ENCODE measurements at places on chromosomes 1 and 21. TPM values are rescaled to one million over a fixed set of nuclear protein-coding genes. Genes with fewer than 3 reads are reported as not detected.

The KCNA3 gene
- 0.09 TPM for total RNA-seq

The LCE3D gene
- total RNA-seq = not detected

The PTGER3 gene
- total RNA-seq = 1.1 TPM

The OR2AJ1 gene
- not detected for total RNA-seq

The LRIG2 gene
- 13.6 TPM for total RNA-seq

The FCRL4 gene
- total RNA-seq = 0.48 TPM

The LRRC71 gene
- total RNA-seq = not detected

The DIRAS3 gene
- total RNA-seq = 0.52 TPM

The AVPR1B gene
- not detected for total RNA-seq

The SH2D1B gene
- total RNA-seq = not detected

The KCNT2 gene
- total RNA-seq = 5.9 TPM

The CFHR1 gene
- 0.23 TPM for total RNA-seq

The TARDBP gene
- 140 TPM for total RNA-seq

The GUCA2A gene
- total RNA-seq = not detected

The SYT2 gene
- total RNA-seq = 0.27 TPM

The KRTAP21-2 gene
- total RNA-seq = not detected

The KIAA1614 gene
- total RNA-seq = 0.96 TPM

The ATP5PB gene
- total RNA-seq = 214 TPM

The AMPD1 gene
- not detected for total RNA-seq

The INSRR gene
- total RNA-seq = not detected

The ADORA1 gene
- total RNA-seq = 5.7 TPM

The RNU1-3 gene
- total RNA-seq = 1,356 TPM

The RRP1 gene
- total RNA-seq = 21.1 TPM

The NR1I3 gene
- not detected for total RNA-seq

The CDC14A gene
- 4.9 TPM for total RNA-seq

The TSACC gene
- 1.2 TPM for total RNA-seq

The UTP25 gene
- total RNA-seq = 7.0 TPM

The PTGFR gene
- total RNA-seq = 0.36 TPM

The SDE2 gene
- total RNA-seq = 26.1 TPM

The VWA5B1 gene
- total RNA-seq = not detected

The KRTAP19-1 gene
- not detected for total RNA-seq

The MPL gene
- not detected for total RNA-seq

The FCRLA gene
- 0.38 TPM for total RNA-seq

The DNAI4 gene
- total RNA-seq = 6.9 TPM

The SPRR2E gene
- not detected for total RNA-seq

The CACNA1S gene
- not detected for total RNA-seq

The S100A8 gene
- not detected for total RNA-seq

The SPATA6 gene
- 8.2 TPM for total RNA-seq

The TMEM240 gene
- 7.0 TPM for total RNA-seq

The RHOU gene
- 3.5 TPM for total RNA-seq

The PLPP3 gene
- total RNA-seq = 1.2 TPM

The MAN1C1 gene
- 0.86 TPM for total RNA-seq

The CD53 gene
- total RNA-seq = not detected

The PPM1J gene
- 5.2 TPM for total RNA-seq

The SPRR2B gene
- total RNA-seq = not detected

The GPBP1L1 gene
- total RNA-seq = 116 TPM

The MYBPHL gene
- not detected for total RNA-seq

The TRAF3IP3 gene
- not detected for total RNA-seq

The OVAAL gene
- total RNA-seq = not detected

The MRPS14 gene
- 20.3 TPM for total RNA-seq

The FASLG gene
- not detected for total RNA-seq

The MAEL gene
- total RNA-seq = 0.17 TPM

The ZNF593OS gene
- total RNA-seq = not detected

Data from astrocyte (in vitro differentiated cells and primary cell).